Breast epithelium (tissue), 4 donors: ENCODE measurements at places on chromosomes 16 and 17. TPM values are rescaled to one million over a fixed set of nuclear protein-coding genes. Genes with fewer than 3 reads are reported as not detected.

DNA sequence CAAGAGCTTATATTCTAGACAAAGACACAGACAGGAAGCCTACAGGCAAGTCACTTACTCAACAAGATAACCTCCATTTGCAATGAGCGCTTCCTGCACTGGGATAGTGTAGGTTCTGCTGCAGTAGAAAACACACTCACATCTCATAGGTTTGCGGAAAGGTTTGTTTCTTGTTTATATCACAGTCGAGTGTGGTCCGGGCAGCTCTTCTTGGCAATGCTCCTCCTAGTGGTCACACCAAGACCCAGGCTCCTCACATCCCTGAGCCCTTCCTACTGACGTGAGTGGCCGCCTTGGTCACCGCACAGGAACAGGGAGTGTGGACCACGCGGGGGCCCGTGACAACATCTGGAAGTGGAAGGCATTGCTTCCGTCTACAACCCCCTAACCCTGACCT lies 48.0 kb upstream of the RBFOX3 start:
- no peak overlapping the region for H3K4me3 ChIP-seq
- DNase-seq = peak; percentile 49
- no peaks in the 10 kb centered on the region for H3K36me3 ChIP-seq

The NPIPB6 gene
- total RNA-seq = not detected

DNA sequence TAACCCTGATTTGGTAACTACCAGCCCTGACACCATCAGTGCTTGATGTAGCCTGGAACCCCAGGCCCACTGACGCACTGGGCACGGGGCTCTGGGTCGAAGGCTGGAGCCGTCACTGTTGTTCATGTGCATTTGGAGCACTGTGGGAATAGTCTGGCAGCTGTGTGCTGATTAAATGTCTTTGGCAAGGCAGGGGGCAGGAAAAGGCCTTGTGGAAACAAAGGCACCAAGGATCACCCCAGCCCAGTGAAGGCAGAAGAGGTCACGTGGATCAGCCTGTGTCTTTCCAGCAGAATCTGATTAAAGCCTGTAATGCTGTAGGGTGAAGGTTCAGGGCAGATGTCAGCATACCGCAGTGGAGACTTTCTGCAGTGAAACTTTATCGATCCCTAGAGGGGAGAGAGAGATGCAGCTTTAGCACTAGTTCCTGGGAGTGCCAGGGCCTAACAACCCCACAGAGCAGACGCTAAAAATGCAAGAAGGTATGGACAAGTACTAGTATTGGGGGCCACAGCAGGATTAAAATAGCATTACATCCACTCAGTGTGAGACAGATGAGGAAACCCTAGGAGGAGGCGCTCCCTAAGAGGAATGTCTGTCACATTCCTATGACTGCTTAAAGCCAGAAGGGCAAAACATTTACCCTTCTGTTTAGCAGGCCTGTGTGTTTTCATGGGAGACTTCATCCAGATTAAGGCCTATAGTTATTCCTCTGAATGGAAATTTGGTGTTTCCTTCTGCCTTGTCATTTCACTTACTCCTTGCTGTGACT lies 9.7 kb downstream of the ZNHIT3 start:
- no peaks in the 10 kb centered on the region for H3K4me1 ChIP-seq
- H3K4me3 ChIP-seq = no peak overlapping the region
- H3K27me3 ChIP-seq = no peaks in the 10 kb centered on the region
- H3K36me3 ChIP-seq = peaks cover 13% of the 10 kb centered on the region

DNA sequence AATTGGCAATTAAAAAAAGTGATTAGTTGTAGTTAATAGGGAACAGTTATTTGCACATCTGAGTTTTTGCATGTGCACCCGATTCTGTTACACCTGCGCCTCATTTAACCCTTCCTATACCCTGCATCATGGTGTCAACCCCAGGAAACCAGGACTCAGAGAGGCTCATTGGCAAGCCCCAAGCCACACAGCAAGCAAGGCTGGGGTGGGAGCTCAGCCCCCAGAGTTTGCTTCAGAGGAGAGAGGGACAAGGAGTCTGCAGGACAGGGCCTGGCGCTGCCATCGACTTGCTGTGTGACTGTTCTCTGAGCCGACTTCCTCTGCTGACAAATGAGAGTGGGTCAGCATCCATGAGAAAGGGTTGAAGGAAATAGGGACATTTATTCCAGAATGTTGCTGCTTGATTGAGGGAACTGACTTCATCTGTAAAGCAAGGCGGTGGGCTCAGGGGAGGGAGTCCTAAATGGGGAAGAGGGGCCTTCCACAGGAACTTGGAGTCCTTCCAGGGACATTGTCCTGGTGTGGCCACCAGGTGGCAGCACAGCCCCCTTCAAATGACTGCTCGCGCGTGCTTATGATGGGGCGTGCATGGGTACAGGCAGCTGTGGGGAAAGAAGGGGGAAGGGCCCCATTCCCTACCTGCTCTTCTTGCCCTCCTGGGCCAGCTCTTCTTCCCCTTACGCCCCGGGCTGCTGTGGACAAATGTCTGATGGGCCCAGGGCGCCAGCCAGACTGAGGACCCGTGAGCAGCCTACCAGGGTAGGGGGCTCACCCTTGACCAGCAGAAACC lies 51.6 kb downstream of the NT5M start:
- no peak overlapping the region for H3K27ac ChIP-seq
- H3K4me1 ChIP-seq = no peaks in the 10 kb centered on the region
- DNase-seq = peak; percentile 46
- H3K36me3 ChIP-seq = no peaks in the 10 kb centered on the region
- H3K4me3 ChIP-seq = no peak overlapping the region

DNA sequence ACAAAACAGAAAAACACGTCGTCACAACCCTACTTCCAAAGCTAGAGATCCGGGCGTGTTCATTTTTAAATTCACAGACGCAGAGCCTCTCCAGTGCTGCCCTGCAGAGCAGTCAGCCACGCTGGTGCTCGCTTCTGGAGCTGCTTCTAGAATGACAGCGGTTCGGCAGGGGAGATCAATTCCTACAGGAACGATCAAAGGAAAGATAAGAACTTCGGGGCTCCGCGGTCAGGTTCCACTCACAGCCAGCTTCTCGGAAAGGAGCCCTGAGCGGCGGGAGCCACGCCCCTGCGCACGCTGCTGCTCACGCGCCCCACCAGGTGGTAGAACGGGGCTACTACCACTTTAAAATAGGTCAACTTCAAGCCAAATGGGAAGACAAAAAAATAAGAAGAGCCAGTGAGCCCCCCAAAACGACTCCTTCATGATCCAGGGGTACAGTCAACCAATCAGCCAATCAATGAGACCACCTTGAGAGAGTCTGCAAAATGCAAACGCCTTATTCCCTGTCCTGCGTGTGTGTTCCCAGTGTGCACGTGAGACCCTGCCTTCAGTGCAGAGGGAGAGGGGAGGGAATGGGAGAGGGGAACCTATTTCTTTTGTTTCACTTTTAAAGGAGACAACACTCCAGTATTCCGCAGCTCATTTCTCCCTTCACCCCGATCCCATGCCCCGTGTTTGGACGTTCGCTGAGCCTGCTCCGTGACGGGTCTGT lies 209.7 kb downstream of the RBFOX3 start:
- no peaks in the 10 kb centered on the region for H3K4me1 ChIP-seq
- H3K27ac ChIP-seq = no peak overlapping the region
- peak; percentile 40 for DNase-seq
- H3K36me3 ChIP-seq = no peaks in the 10 kb centered on the region

DNA sequence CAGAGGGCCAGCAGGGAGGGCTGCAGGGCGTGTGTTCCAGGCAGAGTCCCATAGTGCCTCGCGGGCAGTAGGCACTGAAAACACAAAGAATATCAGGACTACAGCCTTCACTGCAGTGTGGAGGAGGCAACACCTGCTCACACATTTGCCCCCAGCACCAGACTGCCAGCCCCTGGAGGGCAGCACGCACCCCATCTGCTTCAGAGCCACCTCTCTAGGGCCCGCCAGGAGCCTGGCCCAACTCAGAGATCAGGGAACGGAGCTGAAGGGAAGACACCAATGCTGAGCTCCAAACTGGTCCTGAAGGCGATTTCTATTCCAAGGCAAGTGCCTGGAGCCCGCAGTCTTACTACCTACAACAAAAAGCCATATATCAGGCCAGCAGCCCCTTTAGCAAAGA lies 130.3 kb downstream of the ZNF423 start:
- H3K4me3 ChIP-seq = no peak overlapping the region
- H3K4me1 ChIP-seq = no peaks in the 10 kb centered on the region
- no peak overlapping the region for H3K27ac ChIP-seq
- no peaks in the 10 kb centered on the region for H3K27me3 ChIP-seq

DNA sequence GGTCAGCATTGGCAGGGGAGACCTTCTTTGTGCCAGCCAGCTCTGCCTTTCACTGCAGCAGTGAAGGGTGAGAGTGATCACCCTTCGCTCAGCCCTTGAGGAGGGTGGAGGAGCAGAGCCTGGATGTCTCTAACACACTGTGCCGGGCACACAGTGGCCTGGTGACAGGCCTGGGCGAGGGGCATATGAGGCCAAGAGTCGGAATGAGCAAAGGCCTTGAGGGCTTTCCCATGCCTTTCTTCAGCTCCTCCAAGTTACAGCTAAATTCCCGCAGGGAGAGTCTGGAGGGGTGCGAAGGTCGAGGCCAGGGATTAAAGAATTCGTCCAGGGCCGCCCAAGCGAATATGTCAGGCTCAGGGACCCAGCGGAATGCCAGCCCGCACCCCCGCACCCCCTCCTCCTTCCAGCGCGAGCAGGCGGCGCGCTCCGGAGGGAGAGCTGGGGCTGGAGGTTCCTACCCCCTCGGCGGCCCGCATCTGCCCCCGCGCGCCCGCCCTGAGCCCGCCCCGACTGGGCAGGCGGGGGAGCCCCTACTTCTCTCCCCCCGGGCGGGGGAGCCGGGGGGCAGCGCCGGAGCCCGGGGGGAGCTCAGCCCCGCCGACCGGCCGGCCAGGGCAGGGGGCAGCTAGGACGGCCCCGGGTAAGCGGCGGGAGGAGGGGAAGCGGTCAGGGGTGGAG lies at the start of gene RASL10B:
TSS of gene RASL10B (plus strand) at position 401 of the 678 bp plus-strand sequence. CDS start 3,546 bp downstream, outside the sequence.
- H3K36me3 ChIP-seq = no peaks in the 10 kb centered on the region
- H3K27me3 ChIP-seq = no peaks in the 10 kb centered on the region
- no peak within 1 kb of the TSS for H3K27ac ChIP-seq
- no peak for DNase-seq

The C16orf86 gene
- 11.1 TPM for total RNA-seq

DNA sequence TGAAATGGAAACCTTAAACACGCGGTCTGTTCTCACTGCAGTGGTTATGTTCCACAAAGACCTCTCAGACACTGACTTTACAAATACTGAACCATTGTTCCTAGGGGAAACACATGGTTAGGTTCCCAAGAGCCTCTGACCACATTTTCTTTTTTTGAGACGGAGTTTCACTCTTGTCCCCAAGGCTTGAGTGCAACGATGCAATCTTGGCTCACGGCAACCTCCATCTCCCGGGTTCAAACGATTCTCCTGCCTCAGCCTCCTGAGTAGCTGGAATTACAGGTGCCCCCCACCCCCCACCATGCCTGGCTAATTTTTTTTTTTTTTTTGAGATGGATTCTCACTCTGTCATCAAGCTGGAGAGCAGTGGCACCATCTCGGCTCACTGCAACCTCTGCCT lies 179.7 kb downstream of the RBFOX3 start:
- DNase-seq = no peak
- H3K27me3 ChIP-seq = no peaks in the 10 kb centered on the region

DNA sequence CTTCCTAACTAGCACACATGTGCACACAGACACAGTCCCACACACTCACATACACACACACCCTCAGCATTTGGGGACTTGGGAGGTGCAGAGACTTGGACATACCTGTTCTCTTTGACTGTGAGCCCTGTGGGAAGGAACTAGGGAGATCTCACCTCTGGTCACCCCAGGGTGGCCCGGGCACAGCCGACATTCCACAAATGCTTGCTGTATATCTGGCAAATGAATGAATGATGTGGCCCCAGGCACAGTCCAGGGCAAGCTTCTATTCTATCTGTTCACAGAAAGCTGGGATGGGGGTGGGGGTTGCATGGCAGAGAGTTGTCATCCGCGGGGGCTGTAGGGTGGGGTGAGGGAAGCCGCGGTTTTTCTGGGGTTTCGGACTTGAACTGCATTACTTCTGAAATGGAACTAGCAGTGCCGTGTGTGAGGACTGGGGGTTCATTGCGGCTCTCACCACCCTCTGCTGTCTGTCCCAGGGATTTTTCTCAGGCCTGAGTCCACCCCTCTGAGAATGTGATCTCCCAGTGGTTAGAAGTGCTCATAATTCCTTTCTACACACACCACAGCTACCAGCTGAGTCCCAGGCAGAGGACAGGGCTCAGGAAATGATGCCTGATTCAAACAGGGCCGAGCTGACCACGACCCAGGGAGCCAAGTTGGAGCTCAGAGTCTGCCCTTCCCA lies 3.3 kb upstream of the RIPOR1 start:
- no peak overlapping the region for H3K4me3 ChIP-seq
- DNase-seq = no peak
- no peaks in the 10 kb centered on the region for H3K27me3 ChIP-seq
- no peaks in the 10 kb centered on the region for H3K36me3 ChIP-seq
- no peaks in the 10 kb centered on the region for H3K4me1 ChIP-seq

The FLYWCH2 gene
- 49.2 TPM for total RNA-seq

DNA sequence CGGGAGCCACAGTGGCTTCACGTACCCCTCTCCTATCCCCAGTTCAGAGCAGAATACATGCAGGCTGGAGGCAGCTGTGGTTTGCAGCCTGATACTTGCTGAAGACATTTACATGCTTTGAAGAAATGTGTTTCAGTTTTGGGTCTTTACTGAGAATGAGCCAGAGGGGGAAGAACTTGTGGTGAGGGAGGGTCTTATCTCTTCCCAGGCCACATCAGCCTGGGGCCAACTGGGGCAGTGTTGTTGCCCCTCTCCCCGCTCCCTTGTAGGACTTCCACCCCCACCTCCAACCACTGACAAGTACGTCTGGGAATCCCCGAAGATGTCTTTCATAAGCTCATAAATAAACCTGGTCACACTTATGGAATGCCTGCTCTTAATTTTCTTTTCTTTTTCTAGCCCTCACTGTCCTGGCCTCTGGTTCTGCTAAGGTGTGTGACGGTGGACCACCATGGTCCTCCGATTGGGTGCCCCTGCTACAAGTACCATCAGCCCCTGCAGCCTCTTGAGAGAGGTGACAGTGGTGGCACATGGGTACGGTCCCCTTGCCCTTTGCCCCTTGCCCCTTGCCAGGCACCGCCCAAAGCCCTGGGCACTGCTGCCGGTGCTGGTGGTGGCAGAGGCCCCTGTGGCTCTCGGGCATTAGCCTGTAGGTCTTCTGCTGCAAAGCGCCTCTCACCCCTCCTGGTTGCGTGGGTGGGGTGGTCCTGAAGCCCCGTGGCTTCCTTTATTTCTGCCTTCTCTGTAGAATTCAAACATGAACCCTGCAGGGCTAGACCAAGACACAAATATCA lies 144.8 kb upstream of the RPH3AL start:
- no peak for DNase-seq
- H3K36me3 ChIP-seq = no peaks in the 10 kb centered on the region
- H3K27ac ChIP-seq = no peak overlapping the region
- no peaks in the 10 kb centered on the region for H3K27me3 ChIP-seq

DNA sequence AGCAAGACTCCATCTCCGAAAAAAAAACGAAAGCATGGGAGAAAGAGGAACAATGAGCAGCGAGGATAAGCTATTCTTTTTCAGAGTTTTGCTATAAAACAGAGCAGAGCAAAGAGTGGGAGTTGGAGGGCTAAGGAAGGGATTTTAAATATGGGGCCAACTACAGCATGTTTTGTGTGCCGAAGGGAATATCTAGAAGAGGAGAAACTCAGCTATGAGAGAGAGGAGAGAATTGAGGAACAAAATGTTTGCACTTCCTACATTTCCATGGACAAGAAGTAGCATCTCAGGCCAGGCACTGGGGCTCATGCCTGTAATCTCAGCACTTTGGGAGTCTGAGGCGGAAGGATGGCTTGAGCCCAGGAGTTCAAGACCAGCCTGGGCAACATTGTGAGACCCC lies 13.1 kb upstream of the GRB2 start:
- H3K4me1 ChIP-seq = no peaks in the 10 kb centered on the region
- DNase-seq = no peak
- H3K4me3 ChIP-seq = no peak overlapping the region
- no peaks in the 10 kb centered on the region for H3K27me3 ChIP-seq

The ZFHX3 gene
- total RNA-seq = 11.8 TPM

The APOH gene
- total RNA-seq = not detected

The RASD1 gene
- total RNA-seq = 64.0 TPM
